Activated naive CD8-positive, alpha-beta T cell treated with anti-CD3 and anti-CD28 coated beads, Interleukin-2, amount 10 ng/mL, durations not matched to agents 7 days and 5 days (primary cell): ENCODE measurements at places on chromosomes 7 and 10.

GRCh38 chr7:36456138-36456537, 66.5 kb downstream of the ANLN start:
- DNase-seq, result no peak

GRCh38 chr7:114628362-114628761, 213.7 kb downstream of the FOXP2 start:
- no peak for DNase-seq

- no peak for DNase-seq
Observed at GRCh38 chr10:37947526-37947925, 28.9 kb downstream of the ZNF25 start.

DNA sequence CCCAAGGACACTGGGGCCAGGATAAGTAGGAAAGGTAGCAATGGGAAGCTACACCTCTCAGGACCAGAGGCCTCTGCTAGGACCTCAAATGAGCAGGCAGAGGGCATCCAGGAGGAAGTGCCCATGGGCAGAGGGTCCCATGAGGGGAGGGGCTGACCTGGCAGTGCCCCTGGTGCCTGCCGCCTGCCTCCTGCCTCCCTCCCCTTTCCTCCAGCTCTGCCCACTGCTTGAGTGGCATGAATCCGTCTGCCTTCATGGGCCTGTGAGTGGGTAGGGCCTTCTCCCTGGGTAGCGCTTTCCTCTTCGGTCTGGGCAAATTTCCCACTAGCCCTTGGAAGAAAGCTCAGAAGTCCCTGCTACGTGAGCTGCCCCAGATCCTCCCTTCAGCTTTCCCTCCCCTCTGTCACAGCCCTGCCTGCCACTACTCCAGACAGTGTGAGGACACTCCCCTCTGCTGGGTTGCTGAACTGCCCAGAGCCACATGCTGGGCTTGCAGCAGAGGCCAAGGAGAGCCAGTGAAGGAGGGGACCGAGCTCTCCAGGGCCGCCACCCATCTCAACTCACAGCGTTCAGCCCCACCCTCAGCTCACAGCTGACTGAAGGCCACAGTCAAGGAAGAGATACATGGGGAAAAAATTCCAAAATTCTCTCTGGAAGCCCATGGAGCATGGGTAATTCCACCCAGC, 141.4 kb downstream of the ARHGAP22 start:
- no peak for DNase-seq

DNA sequence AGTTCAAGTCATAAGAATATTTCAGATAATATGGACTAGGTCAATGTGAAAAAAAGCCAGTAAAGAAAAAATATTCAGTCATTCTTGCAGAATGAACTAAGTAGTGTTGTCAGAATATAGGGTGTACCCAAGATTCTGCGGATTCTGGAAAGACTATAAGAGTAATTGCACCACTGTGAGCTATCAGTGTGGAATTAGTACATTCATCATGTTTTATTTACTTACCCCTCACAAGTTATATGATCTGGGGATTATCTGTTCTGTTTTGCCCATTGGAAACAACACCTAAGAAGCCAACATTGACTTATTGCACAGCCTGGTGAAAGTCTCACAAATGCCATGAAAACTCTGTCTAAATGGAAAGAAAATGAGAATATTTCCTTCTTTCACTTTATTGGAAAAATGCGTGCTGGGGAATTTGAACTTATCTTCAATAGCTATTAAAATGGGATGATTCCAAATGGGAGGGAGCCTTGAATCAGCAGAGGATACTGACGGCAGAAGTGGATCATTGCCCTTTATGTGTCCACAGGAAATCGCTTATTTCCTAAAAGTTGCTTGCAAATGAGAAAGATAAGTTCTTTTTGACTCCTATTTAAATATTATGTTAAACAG, 563.3 kb upstream of the POM121L12 start:
- no peak for DNase-seq

- no peak for DNase-seq
Observed at GRCh38 chr10:117619707-117620405, 77.3 kb downstream of the EMX2 start.

DNA sequence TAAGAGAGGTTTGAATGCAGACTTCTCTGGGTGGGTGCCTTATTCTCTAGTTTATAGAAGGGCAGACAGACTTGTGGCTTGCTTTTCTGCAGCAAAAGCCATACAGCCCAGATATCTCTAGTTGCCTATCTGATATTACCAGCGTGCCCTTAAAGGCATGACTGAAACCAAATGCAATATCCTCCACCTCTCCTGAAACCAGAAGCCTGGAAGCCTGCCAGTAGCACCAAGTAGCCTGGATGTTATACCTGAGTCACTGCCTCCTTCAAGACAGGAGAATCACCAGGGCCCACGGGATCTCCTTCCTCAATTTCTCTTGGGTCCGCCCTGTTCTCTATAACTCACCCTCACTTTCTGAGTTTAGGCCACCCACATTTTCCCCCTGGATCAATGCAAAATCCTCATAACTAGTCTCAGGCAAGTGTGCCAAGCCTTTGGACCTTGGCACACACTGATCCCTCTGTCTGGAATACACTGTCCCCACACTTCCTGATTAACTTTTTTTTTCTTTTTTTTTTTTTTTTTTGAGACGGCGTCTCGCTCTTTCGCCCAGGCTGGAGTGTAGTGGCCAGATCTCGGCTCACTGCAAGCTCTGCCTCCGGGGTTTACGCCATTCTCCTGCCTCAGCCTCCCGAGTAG, 638.4 kb downstream of the GALNT17 start:
- no peak for DNase-seq

GRCh38 chr10:52951824-52952223, 179.2 kb upstream of the MBL2 start:
- no peak for DNase-seq

GRCh38 chr10:50576245-50576815, 47.4 kb downstream of the SGMS1 start:
- DNase-seq, result no peak

GRCh38 chr7:94660006-94660405, 4.1 kb upstream of the SGCE start:
- no peak for DNase-seq

GRCh38 chr7:50869108-50869725, 86.5 kb upstream of the GRB10 start:
- no peak for DNase-seq

GRCh38 chr10:117351996-117352395, 23.2 kb downstream of the PDZD8 start:
- no peak for DNase-seq

GRCh38 chr7:47416492-47417480, 165.1 kb downstream of the TNS3 start:
- DNase-seq, result no peak

DNA sequence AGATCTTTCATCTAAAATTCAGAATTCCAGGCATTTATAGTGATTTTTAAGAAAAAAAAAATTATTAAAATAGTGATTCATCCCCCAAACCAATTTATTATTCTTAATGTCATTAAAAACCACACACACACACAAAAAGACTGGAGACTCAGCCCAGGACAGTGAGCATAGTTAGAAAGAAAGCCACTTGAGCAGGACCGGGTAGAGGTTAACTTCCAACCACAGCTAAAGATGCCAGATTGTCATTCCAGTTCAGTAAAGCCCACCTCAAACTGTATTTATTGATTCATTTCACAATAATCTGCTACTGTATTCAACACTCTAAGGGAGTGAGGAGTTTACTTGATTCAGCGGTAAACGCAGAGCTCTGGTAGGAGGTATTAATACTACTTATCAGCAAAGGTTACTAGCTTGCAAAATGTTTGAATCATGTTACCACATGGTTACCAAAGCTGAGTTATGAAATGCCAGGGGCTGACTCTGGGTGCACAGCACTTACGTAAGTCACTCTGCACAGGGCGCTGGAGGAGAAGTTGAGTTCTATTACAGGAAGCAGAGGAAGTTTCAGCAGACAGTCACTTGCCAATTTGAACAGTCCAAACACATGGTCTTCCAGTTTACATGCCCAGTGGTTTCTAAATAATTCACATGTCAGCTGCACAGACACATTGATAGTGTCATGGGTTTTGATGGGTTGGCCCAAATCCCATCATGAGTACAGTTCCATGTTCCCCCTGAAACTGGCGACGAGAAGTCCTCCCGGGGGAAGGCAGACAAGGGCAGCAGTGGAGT, 64.6 kb downstream of the KLF6 start:
- DNase-seq, result no peak

GRCh38 chr7:18292584-18292983, 203.0 kb upstream of the HDAC9 start:
- DNase-seq, result no peak

GRCh38 chr10:78995987-78996791, 72.6 kb upstream of the ZMIZ1 start:
- DNase-seq, result no peak

- peak; percentile 45 for DNase-seq
Observed at GRCh38 chr10:62048919-62049623, 147.6 kb downstream of the ARID5B start.

DNA sequence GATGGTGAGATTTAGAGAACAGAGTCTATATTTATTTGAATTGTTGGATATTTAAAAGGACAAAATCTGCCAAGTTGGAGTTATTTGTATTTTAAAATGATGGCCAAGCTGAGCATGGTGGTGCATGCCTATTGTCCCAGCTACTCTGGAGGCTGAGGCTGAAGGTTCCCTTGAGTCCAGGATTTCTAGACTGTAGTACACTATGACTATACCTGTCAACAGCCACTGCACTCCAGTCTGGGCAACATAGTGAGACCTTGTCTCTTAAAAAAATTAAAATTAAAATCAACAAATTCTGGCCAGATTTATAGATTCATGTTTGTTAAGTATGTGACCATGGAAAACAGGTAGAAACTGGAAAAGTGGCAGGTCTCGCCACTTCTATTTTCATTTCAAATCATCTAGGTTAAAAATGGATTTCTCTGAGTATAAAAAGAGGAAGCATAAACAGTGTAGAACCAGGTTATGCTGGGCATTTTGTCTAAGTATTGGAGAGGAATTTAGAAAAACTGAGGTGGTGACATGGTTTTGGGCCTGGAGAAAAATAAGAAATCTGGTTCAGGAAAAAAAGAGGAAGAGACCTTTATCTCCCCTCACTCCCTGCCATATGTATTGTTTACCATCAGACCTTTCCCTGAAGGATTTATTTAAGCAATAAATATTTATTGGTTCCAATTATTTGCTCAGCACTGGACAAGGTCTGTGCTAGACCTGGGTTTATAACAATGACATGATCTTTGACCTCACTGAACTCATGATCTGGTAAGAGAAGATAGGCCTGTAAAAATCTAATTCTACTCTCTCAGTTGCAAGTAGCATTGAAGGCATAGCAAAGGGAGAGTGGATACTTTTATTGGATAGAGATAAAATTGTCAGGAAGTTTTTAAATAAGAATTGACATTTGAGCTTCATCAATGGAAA, 134.2 kb downstream of the TSPAN12 start:
- DNase-seq, result no peak

DNA sequence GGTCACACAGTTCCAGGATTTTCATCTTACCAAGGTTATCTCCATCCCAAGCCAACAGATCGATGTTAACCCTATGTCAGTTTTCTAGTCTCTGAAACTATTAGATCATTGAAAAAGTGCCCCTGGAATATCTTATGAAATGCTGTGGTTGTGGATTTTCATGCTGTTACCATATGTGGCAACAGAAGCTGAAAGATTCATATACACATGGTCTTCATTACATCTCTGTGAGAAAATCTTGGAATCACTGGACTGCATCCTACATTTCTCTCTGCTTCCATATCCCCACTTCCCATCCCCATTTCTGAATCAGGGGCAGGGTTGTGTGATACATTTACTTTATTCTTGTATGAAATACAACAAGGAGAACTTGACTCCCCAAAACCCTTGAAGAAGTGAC, 146.1 kb downstream of the SLC16A9 start:
- DNase-seq, result no peak

DNA sequence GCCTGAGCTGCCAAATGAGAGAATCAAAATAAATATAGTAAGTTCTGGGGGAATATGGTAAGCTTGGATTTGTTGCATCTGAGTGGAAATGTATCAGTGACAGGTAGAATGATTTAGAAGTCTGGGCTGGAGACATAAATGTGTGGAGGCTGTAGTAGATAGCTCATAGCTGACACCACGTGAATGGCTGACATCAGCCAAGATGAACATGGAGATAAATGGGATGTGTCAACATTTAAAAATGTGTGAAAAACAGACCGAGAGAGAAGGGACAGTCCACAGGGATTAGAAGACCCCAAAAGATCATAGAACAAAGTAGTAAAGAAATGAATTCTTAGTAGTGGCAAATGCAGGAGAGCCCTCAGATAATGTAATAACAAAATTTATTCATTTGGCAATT, 40.9 kb downstream of the NAMPT start:
- no peak for DNase-seq

DNA sequence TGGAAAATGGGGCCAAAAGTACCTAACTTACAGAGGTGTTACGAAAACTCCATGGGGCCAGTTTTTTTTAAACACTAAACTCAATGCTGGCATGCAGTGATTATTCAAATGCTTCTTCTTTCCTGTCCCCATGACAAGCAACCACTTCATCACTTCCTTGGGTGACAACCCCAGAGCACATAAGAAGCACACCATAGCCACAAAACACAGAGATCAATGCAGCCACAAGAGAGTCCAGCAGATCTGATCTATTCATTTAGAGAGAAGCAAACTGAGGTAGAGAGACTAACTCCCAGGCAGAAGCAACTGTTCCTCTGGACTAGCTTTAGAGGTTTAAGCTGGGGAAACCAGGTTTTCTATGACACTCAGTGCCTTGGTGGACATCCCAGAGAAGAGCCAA, 180.0 kb downstream of the GRID1 start:
- DNase-seq, result no peak

DNA sequence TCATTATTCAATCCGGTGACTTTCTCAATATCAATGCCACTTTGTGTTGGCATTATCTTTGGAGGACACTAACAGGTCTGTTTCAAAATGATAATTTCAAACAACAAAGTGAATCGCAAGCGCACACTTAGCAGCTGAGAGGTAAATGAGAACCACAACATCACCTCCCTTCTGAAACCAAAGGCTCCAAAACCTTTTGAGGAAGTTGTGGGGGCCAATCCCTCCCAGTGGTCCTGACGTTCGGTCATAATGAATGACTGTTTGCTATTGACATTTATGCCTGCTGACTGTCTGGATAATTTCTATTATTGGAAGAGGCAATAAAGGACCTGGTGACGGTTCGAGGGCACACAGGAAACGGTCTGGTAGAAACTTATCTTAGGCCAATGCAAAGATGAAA, 1.8 kb downstream of the ADARB2 start:
- DNase-seq, result no peak

GRCh38 chr10:128382225-128382624, 256.0 kb upstream of the MKI67 start:
- DNase-seq, result no peak

- DNase-seq, result no peak
Observed at GRCh38 chr7:106010331-106010730, 47.3 kb downstream of the CDHR3 start.

- DNase-seq, result peak; percentile 54
Observed at GRCh38 chr7:128398016-128398840, 11.6 kb downstream of the IMPDH1 start.
